Lower lobe of right lung (tissue), 2 donors: ENCODE measurements at places on chromosomes 13 and 19.

DNA sequence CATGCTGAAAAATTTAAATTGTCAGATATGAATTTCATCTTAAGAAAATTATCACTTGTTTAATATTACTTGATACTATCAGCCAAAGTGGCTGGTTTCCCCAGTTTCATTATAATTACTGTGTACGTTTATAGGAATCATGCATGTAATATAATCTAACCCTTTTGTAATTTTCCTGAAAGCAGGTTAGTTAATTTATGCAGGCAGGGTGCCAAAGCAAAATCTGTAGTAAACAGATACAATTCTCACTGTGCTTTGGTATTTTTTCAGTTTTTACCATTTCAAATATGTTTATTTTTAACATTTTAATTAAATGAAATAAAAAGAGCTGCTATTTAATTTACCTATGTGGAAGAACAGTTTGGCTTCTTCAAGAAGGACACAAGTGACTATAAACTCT is 1227.5 kb upstream of the MIR17HG start:
- DNase-seq: no peak

- DNase-seq: no peak
Observed at GRCh38 chr13:87295636-87296035, 375.5 kb upstream of the SLITRK5 start.

GRCh38 chr19:11137542-11138384 is 17.8 kb downstream of the SPC24 start:
- DNase-seq: peak; percentile 80

GRCh38 chr19:35015270-35015953 is 14.9 kb upstream of the SCN1B start:
- DNase-seq: no peak

DNA sequence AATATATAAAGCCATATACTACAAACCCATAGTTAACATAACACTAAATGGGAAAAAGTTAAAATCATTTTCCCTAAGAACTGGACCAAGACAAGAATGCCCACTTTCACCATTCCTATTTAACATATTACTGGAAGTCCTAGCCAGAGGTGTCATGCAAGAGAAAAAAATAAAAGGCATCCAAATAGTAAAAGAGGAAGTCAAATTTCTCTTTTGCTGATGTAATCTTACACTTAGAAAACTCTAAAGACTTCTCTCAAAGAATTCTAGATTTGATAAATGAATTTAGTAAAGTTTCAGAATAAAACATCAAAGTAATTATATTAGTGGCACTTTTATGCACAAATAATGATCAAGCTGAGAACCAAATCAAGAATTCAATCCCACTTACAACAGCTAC is 678.9 kb upstream of the SLITRK5 start:
- DNase-seq: no peak

DNA sequence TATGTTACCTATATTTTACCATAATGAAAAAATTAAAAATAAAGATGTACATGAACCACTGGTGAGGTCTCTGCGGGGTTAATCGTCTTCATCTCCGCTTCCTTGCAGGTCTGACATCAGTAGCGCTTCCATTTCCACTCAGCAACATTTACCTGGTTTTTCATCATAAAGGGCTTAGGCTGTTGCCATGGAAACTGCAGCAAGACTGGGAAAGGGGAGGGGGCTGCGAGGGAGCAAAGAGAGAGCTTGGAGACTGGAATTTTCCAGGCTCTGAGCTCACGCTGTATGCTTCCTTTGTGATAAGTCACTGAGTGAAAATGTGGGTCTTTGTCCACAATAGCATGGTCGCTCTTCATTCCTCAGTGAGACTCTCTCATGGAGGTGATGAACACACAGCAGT is 136.6 kb upstream of the USP29 start:
- no peak for DNase-seq

DNA sequence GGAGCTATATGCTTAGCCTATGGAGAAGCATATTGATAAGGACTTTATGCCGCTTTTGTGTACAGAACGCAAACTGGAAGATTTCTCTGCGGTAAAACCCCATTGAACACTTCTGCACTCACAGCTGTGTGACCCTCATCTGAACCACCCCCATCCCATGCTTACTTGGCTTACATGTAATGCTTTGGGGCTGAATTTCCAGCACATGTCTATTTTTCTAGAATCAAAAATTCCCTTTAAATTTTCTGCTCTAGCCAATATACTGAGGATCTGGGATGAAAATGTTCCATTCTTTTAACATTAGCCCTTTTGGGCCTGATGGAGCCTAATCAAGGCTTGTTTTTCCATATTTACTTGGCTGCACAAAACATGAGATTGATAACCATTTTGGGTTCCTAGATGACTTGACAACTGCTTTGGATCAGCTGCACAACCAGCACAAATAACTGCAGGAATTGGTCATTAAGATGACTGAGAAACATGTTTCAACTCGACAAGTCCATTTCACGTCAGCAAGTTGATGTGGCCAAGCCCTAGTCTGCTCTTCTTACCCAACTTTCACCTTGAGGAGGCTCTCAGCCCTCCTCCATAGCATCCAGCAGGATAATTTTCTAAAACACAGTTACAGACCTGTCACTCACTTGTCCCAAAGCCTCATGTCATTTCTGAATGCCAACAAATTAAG is 52.4 kb downstream of the TNFSF11 start:
- DNase-seq: no peak

GRCh38 chr13:44759384-44760360 is 183.5 kb upstream of the TSC22D1 start:
- peak; percentile 51 for DNase-seq
